Uterus (tissue), 4 donors: ENCODE measurements at places on chromosomes 11 and 22. TPM values are rescaled to one million over a fixed set of nuclear protein-coding genes. Genes with fewer than 3 reads are reported as not detected.

Gene OR8D4
- total RNA-seq, result 0.07 TPM

Gene SLC43A1
- 26.5 TPM for total RNA-seq

Gene ACTN3
- 0.46 TPM for total RNA-seq

Gene GAL
- total RNA-seq, result 0.41 TPM

Gene NXPE2
- total RNA-seq, result not detected

Gene APBB1
- 41.3 TPM for total RNA-seq

Gene MUS81
- 28.8 TPM for total RNA-seq

Gene MGAT3
- not detected for total RNA-seq

Gene OR52B2
- total RNA-seq, result not detected

Gene PHETA2
- 39.7 TPM for total RNA-seq

Gene GSTT2B
- total RNA-seq, result 4.7 TPM

Gene TECTA
- total RNA-seq, result under 0.01 TPM

Gene OR4D10
- not detected for total RNA-seq

Gene OR10A2
- not detected for total RNA-seq

Gene ZC3H12C
- total RNA-seq, result 27.6 TPM

Gene KCNQ1
- 6.9 TPM for total RNA-seq

Gene TIGD3
- total RNA-seq, result 0.35 TPM

Gene JAM3
- total RNA-seq, result 51.7 TPM

Gene MYBPC3
- not detected for total RNA-seq

Gene BTG4
- total RNA-seq, result not detected

Gene TEAD1
- total RNA-seq, result 109 TPM

Gene KDM4D
- total RNA-seq, result 0.70 TPM

Gene C2CD3
- 23.4 TPM for total RNA-seq

Gene CABP7
- not detected for total RNA-seq

Gene OR56A1
- 0.07 TPM for total RNA-seq

Gene OR2AG1
- not detected for total RNA-seq

Gene FOLH1
- 3.2 TPM for total RNA-seq

Gene NCAM1
- 54.4 TPM for total RNA-seq

Gene GUCD1
- total RNA-seq, result 68.2 TPM

Gene GAL3ST3
- not detected for total RNA-seq

Gene DCHS1
- total RNA-seq, result 26.8 TPM

Gene SLC17A6
- total RNA-seq, result not detected

Gene TBC1D10A
- total RNA-seq, result 10.1 TPM

Gene PNPLA2
- 33.6 TPM for total RNA-seq
